ENCODE measurements at places on chromosomes 7 and 10.

DNA sequence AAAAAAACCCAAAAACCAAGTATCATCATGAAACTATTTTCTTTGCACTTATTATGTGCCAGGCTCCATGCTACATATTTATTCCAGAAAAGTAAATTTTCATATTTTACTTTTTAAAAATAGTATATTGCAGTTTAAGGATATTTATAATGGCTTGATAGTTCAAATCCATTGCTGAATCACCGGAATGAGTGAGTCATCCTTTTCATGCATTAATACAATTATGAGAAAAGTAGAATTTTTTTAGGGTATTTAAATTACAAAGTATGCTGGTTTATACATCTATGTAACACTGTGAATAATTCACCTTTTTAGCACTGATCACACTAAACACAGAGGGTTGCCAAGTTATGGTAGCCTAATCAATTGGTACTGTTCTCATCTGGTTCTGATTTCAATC lies 54.3 kb downstream of the SLC16A9 start:
- DNase-seq: no peak

- DNase-seq: no peak
Measured at GRCh38 chr7:68504716-68505115, 1093.6 kb upstream of the AUTS2 start.

GRCh38 chr10:662223-662605 lies 27.3 kb downstream of the DIP2C start:
- no peak for DNase-seq

DNA sequence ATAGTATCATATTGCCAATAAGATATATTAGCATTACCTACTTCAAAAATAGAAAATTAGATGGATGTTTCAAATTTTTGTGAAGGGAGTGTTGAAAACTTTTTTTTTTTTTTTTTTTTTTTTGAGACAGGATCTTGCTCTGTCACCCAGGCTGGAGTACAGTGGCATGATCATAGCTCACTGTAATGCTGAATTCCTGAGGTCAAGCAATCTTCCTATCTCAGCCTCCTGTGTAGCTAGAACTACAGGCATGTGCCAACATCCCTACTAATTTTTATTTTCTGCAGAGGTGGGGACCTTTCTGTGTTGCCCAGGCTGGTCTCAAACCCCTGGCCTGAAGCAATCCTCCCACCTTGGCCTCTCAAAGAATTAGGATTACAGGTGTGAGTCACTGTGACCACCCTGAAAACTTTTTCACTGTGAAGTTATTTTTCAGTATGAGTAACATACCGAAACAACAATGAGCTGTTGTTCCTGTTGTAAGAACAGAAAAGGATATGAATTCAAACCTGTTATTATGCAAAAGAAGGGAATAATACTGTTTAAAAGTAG lies 266.9 kb downstream of the NEBL start:
- no peak for DNase-seq

DNA sequence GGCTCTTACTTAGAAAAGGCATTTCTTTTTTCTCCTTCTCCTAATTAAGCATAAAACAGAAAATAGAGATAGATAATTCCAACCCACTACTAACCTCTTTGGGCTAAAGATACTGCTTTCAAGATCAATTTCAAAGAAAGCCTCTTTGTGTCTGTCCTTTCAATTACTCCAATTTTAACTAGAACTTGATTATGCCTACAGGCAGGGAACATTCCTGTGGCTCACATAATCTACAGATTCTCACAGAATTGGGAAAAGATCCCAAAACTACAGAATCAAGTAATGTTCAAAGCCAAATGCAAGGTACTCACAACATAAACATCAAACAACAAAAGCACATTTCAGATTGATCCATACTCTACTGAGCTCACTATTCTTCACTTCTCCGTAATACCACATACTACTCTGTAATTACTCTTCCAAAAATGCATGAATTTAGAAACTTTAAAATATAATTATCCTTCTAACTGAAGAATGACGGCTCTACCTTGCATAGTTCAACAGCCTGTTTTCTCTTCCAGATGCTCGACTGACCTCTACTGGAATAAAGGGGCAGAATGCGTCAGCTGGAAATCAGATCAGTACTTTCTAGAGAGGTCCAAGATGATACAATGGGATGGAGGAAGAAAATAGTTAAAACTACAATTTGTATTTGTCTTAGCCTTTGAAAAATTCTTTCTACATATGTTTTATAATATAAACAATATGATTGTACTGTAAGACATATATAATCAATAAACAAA lies 3.9 kb downstream of the MTERF1 start:
- DNase-seq: no peak

- no peak for DNase-seq
Measured at GRCh38 chr7:101693498-101694091, 64.5 kb upstream of the MYL10 start.

GRCh38 chr10:13717936-13718772 lies 131.4 kb downstream of the PRPF18 start:
- DNase-seq: peak; percentile 61

- no peak for DNase-seq
Measured at GRCh38 chr10:72719941-72720592, 28.1 kb downstream of the MCU start.

DNA sequence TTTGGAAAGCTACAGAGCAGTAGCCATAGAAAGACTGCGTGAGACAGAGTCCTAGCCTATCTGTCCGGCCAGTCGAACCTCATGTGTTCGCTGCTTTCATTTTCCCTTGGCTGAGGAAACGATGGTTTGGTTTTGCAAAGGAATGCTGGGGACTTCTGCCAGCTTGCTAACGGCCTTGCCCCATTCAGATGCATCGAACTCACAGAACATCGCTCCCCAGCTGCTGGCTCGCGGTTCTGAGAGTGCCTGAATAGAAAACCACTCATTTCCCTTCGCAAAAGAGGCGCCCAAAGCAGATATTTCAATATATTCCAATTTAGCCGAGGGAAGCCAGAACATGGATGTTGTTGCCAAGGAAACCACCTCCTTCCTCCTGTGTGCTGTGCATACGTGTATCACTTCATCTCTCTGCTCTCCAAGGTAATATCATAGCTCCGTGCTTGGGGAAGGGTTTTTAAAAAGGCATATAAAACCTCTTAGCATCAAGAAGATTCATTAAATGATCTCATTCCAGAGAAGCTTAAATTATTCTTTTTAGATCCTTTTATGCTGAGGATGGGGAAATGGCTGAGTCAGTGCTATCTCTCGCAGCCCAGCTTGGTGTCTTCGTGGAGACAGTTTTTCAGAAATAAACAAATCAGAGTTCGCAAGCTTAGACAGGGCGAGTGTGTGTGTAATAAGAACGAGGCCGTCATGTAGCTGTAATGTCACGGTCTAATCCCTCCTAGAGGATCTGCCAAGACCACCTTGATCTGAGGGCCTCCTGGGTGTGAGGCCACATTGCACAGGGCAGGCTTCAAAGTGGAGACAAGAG lies 215.2 kb downstream of the RPS24 start:
- DNase-seq: no peak

DNA sequence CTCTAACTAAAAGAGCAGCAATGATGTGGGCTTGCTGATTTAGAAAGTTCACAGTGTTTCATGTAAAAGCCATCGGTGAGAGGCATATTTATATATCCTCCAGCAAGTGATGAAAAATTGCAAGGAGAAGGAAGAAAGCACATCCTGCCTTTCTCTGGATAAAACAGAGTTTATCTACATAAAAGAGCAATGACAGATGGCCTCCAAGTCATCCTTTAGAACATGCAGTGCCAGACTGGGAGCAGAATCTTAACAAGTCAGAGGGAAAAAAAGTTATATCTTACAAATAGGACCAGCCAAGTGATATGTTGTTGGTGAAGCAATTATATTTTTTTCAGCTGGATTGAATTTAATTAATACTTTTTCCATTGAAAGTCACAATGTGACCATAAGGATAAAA lies 253.8 kb upstream of the MGMT start:
- no peak for DNase-seq

DNA sequence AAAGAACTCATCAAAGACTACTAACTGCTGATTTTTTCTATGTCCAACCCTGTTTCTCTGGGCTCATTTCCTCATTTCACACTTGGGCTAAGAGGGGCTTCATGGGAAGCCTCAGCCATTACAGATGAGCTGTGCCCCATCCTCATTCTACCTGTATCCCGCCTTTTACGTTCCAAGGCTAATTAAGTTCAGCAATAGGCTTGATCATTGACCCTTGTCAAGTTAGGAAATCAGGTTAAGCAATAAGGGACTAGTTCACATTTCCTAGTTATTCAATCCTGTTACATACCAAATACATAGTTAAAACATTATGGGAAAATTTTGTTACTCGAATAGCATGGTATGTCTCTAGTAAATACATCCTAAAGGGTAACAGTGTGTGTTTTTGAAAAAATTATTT lies 29.3 kb upstream of the AGBL3 start:
- DNase-seq: no peak

- DNase-seq: peak; percentile 40
Measured at GRCh38 chr7:107622429-107622828, 38.2 kb upstream of the SLC26A4 start.

DNA sequence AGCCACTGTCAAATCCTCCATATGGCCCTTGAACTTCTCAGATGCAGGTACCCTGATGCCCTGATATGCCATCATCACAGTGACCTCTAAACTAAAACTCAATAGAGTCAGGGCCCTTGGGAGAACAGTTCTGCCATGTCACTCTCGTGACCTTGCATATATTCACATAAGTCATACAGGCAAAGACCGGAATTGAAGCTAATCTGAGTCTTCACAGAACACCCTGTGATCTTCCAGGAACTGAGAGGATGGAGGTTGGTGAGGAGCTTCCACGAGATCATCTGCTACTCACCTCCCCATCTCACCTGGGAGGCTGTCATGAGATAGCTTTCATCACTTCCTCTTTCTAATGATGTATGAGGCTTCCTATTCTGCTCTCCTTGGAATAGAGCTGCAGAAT lies 228.7 kb upstream of the CCDC6 start:
- no peak for DNase-seq

DNA sequence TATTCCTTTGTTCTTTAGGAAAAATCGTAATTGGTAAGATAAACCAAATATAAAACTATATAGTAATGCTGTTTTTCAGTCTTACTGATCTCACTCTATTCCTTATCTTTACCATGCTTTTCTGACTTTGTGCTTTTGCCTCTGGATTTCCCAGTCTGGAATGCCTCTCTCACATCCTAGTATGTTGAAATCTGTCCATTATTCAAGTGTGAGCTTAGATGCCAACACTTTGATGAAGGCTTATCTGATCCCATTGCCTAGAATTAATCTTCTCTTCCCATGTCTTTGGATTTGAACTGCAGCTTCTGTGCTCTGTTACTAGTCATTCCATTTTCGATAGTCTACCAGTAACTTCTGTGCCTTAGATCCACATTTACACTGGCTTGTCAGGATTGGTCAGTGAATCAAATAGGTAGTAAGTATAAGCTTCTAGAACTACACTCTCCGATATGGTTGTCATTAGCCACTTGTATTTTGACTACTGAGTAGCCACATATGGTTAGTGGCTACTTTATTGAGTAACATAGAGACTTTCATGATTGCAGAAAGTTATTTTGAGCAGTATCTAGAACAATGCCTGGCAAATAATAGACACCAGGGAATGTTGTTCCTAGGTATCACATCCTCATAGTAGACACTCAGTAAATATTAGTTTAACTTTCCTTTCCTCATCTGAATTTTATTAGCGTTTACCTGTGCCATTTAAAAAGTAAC lies 92.9 kb downstream of the BMPR1A start:
- DNase-seq: no peak

GRCh38 chr7:155963356-155963755 lies 151.1 kb upstream of the SHH start:
- DNase-seq: no peak

DNA sequence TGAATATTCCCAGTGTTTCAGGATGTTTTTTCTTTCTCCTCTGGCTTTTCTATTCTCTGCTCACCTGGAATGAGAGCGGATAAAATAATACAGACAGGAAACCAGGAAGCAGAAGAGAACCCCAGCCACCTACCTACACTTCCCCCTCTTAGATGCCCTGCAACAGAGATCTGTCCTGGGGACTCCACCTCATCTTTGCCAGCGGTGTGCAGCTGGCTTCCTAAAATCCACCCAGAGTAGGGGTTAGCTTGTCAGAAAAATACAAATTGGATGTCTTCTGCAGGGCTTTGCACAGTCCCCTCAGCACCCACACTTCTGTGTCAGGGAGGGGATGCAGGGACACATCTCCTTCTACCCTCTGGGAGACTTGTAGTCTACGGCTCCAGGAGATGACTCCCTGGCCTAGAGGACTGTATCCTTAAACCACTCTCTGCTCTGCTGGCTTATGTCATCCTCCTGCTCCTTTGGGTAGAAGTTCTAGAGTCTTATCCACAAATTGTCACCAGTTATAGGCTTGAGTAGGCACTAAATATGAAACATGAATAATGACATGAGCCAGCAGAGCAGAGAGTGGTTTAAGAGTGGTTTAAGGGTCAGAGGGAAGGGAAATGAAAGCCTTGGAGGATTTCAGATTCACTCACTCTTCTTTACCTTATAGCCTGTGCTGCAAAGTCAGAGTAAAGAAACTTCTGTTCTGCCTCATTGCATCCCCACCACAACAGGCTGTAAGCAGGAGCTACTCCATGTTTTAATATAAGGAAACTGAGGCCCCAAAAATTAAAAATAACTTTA lies 749.4 kb downstream of the AUTS2 start:
- no peak for DNase-seq

DNA sequence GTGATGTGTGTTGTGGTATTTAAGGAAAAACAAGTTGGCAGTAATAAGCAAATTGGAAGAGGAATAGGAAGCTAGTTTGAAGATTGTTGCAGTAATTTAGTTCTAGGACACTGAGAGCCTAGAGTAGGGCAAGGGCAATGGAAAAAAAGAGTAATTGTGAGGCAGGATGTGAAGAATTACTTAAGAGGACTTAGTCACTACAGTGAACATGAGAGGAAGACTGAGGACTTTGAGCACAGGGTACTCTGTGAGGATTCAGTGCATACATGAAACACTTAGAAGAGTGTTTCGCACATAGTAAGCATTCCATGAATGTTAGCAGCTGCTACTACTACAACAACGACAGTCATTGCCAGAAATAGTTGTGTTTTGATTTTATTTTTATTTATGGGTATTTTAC lies 30.9 kb upstream of the DKK1 start:
- DNase-seq: no peak

DNA sequence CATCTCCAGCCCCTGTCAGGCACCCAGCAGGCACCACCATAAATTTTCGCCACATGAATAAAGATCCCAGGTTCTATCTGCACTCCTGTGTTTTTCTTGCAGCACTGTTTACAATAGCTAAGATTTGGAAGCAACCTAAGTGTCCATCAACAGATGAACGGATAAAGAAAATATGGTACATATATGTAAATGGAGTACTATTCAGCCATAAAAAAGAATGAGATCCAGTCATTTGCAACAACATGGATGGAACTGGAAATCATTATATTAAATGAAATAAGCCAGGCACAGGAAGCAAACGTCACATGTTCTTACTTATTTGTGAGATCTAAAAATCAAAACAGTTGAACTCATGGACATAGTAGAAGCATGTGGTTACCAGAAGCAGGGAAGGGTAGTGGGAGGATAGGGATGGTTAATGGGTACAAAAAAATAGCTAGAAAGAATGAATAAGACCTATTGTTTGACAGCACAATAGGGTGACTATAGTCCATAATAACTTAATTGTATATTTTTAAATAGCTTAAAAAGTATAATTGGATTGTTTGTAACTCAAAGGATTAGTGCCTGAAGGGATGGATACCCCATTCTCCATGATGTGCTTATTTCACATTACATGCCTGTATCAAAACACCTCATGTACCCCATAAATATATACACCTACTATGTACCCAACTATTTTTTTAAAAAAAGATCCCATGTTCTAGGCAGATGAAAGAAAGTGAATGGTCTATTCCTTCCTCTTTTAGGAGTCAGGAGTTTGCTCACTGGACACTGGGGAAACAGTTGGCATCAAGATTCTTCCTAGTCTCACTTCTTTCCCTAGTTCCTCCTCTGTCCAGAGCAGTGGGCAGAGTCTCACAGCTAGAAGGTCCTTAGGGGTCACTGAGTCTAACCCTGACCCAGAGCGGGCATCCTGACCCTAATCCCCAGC lies 1.0 kb upstream of the NPFFR1 start:
- DNase-seq: no peak

Measured in HuH-7 (cell line).